Activated T-cell treated with anti-CD3 and anti-CD28 coated beads, Interleukin-2, amount 50 U/mL, for 48 hours (primary cell): ENCODE measurements at places on chromosomes 16 and 17.

- no peak for DNase-seq
Measured at GRCh38 chr16:53922067-53922806, 218.3 kb downstream of the FTO start.

DNA sequence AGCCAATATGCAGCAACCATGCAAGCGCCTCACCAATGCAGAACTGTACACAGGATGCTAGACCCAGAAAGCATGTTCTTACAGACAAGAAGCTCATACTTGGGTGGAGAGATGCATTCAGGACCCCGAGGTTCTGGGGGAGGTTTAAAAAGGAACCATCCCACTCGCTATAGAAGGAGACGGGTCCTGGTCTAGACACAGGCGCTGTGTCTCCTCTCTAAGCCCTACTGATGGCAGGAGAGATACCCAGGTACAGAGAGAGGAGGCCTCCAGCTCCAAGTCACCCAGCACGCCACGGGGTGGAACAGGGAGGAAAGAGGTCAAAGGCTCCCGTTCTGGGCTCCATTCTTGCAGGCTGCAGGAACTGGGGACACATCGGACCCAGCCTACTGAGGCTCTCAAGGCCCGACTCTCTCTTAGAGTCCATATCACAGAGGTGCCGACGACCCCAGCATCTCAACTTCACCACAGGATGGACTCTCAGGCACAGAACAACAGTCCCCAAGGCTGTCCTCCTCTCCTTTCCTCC, 28.0 kb downstream of the SRCIN1 start:
- no peak for DNase-seq

DNA sequence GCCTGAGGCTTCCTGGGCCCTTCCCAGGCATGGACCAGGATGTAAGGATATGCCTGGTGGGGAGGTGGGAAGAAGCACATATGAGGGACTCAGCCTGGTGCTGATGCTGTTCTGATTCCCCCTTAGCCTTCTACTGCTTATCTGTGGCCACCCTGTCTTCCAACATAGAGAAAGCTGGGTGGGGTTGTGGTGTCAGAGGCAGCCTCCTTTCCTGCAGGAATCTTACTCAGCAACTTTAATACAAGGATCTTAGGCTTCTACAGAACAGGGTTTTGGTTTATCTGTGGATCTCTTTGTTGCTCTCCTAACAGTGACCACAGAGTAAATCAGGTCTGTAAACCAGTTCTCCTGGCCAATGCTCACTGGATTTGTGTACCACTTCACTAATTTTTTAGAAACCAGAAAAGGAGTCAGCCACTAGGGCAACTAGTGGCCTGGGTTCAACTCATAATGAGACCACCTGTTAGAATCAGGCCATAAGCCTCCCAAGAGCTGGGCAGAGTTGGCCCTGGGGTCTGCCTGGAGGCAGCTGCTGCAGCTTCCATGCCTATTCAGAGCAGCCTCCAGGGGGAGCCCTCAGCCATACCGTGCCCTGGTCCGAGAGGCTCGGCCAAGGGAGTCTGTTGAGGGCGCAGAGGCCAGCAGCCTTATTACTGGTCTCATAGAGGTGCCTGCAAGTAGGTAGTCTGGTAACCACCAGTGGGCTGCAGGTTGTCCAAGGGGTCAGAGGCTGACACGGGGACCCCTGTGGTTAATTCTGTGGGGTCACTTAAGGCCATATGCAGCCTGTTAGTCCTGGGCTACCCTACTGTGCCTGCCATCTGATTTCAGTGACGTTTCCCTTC, 7.1 kb downstream of the HAS3 start:
- peak; percentile 73 for DNase-seq

DNA sequence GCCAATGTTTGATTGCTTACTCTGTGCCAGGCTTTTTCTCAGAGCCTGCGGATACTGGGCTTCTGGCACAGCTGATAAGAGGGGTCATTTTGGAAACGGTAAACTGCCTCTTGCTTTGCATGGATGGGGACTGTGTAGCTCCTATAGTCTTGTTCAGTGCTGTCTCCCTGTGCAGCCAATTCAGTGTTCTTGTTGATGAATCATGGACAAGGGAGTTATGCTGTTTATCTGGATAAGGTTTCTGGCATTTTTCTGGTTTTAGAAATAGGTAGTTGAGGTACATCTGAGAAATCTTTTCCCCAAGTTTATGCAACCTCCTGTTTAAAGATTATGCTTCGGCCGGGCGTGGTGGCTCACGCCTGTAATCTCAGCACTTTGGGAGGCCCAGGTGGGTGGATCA, 16.7 kb upstream of the TANGO6 start:
- no peak for DNase-seq

DNA sequence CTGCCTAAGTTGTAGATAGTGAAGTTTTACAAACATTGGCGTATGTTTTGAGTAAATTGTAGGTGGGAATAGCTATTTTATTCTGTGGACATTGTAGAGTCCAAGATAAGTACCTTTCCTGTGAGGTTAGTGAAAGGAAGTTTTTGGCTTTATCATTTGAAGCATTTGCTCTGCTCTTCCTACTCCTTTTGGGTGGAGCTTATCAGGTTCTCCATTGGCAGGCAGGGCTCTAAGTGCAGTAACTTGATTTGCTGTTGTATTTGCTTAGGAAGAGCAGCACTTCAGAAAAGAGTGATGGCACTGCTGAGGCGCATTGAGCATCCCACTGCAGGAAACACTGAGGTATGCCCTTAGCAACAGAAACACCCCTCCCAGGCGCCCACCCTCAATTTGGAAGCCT, 70.1 kb downstream of the OMG start:
- DNase-seq, result no peak

GRCh38 chr16:77332792-77333191, 102.0 kb downstream of the ADAMTS18 start:
- DNase-seq, result no peak

GRCh38 chr16:10817963-10818941, at the start of gene TVP23A:
TVP23A (minus strand) TSS chr16:10818794; CDS start chr16:10818493, 301 bp downstream.
- DNase-seq, result no peak

DNA sequence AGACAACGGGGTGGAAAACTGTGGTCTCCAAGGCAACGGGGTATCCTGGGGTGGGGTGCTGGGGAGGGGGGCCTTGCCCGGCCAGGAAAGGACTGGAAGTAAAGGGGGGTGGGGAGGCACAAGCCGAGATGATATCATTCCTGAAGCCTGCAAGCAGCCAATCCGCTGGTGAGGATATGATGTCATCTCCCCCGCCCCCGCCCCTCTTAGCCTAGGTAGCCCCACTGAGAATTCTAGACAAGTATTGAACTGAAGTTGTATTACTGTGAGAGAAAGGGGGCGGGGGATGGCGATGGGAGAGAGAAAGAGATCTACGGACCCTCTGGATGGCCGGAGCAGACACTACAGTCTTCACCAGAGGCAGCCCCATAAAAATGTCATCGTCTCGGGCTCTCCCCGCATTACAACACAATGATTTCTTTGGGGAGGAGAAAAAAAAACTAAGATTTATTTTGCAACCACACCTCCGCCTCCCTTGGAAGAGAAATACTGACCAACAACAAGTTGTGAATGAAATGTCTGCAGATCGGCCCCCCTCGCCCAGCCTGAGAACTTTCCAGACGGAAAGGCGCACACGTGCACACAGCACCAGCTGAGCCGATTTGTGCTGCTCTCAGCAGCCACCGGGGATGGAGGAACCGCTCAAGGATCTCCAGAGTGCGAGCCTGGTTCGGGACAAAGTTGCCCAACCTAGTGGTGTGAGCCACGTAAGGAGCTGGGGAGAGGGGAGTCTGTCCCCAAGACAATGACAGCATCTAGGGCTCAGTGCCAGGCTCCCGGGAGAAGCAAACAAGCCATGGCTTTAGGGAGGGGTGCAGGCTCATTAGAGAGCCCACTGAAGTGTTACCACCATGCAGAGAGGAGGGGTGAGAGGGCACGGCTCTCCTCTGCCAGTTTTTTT, 222.1 kb downstream of the SOX9 start:
- no peak for DNase-seq

DNA sequence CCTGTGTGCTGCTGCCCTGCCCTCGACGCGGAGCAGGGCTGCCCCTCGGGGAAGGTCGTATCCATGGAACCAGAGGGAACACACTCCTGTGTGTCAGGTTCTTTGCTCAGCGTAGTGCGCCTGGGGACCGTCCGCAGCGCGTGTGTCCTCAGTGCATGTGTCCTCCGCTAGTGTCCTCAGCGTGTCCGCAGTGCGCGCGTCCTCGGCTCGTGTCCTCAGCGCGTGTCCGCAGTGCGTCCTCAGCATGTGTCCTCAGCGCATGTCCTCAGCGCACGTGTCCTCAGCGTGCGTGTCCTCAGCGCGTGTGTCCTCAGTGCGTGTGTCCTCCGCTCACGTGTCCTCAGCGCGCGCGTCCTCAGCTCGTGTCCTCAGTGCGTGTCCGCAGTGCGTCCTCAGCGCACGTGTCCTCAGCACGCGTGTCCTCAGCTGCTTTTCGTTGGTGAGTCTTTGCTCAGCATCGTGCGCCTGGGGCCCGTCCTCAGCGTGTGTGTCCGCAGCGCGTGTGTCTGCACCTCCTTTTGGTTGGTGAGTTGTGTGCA, 59.2 kb upstream of the ZNF750 start:
- no peak for DNase-seq

DNA sequence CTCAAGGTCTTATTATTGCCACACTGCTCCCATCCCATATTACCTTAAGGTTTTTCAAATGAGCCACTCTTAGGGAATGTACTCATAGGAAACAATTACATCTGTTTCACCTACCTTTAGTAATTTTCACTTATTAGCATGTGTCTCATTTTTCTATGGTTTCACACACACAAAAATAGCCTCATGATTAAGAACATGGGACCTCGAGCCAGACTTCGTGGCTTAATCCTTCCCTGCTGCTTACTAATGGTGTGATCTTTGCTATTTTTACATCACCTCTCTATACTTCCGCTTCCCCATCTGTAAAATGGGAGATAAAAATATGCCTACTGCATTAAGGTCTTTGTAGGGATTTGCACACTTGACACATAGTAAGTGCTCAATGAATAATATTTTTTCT, 38.5 kb downstream of the OTOA start:
- no peak for DNase-seq

DNA sequence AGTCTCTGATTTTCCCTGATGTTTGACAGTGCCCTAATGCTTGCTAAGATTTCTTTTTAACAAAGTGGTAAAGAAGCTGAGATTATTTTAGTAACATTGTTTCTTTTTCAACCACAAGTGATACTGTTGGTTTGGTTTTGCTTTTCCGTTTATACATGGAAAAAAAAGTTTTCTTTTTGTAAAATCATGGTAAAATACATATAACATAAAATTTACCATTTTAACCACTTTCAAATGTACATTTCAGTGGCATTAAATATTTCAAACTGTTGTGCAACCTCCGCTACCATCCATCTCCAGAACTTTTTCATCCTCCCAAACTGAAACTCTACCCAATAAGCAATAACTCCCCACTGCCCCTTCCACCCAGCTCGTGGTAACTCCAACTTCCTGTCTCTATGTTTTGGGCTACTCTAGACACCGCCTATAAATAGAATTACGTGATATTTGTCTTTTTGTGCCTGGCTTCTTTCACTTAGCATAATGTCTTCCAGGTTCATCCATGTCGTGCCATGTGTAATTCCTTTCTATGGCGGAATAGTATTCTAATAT, 4.6 kb downstream of the CIITA start:
- no peak for DNase-seq

GRCh38 chr16:28822520-28823290, at the start of gene ATXN2L:
ATXN2L (plus strand) TSS chr16:28822999; CDS start chr16:28823260, 261 bp downstream.
- peak; percentile 97 for DNase-seq

- no peak for DNase-seq
Measured at GRCh38 chr16:22292320-22292719, 4.9 kb upstream of the POLR3E start.

DNA sequence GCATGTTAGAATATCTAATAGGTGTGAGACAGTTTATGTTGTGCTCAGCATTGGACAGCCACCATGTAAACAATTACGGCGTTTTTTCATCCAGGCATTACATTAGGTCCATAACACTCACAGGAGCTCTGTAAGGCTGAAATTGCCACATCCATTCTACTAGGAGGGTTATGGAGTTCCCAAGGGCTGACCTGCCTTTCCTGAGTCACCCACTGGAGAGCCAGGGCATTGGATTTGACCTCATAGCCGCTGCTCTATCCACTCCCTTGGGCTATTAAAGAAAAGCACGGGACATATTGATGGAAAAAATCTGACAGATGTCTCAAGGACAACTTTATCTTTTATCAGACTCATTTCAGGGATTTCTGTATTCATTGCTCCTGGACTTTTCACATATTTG, 306.3 kb upstream of the HSBP1 start:
- DNase-seq, result no peak

GRCh38 chr17:31531336-31531980, 140.0 kb downstream of the RAB11FIP4 start:
- DNase-seq, result no peak

GRCh38 chr17:76071531-76072147, 678 bp downstream of the SRP68 start:
- peak; percentile 67 for DNase-seq

DNA sequence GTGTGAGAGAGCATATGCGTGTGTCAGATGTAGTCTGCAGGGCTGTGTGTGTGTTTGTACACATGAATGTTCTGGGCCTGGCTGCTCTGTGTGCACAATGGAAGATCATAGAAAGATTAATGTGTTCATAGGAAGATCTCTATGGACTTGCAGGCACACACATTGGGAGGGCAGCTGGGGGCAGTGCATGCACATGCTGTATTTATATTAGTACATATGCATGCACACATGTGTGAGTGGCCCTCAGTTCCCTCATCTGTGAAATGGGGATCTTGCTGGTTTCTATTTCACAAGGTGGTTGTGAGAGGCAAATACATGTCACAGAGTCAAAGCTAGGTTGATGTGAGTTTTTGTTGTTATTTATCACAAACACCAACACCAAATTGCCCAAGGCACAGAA, 2.1 kb downstream of the CA7 start:
- DNase-seq, result no peak

- DNase-seq, result peak; percentile 77
Measured at GRCh38 chr16:4261557-4262172, 11.2 kb downstream of the TFAP4 start.

GRCh38 chr16:50300942-50301625, 34.7 kb downstream of the ADCY7 start:
- DNase-seq, result no peak

- no peak for DNase-seq
Measured at GRCh38 chr17:14776791-14777190, 475.9 kb downstream of the HS3ST3B1 start.

- no peak for DNase-seq
Measured at GRCh38 chr17:69573396-69573795, 158.9 kb downstream of the MAP2K6 start.

DNA sequence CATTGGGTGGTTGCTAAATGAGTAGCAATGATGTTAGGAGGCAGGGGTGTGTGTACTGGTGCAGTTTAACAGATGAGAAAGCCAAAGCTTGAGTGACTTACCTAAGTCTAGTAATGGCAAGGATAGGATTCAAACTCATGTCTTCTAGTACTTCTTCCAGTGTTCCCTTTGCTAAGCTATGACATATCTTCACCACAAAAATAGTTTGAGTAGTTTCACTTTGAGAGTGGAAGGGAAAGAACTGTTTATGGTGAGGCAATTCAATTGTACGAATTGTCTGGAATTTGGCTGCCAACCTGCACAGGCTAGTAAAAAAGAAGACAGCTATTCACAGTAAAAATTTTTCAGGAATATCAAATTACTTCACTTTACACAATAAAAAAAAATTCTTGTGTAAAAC, 138.0 kb downstream of the NLK start:
- no peak for DNase-seq

- no peak for DNase-seq
Measured at GRCh38 chr17:7222093-7222971, 2.6 kb downstream of the ACADVL start.

GRCh38 chr16:55329791-55330428, 5.9 kb downstream of the IRX6 start:
- no peak for DNase-seq
